Activated naive CD8-positive, alpha-beta T cell treated with anti-CD3 and anti-CD28 coated beads for 36 hours (primary cell): ENCODE measurements at places on chromosomes 7 and 10. TPM values are rescaled to one million over a fixed set of nuclear protein-coding genes. Genes with fewer than 3 reads are reported as not detected.

The CXCL12 gene
- total RNA-seq, result not detected

The FAM13C gene
- total RNA-seq, result 0.21 TPM

DNA sequence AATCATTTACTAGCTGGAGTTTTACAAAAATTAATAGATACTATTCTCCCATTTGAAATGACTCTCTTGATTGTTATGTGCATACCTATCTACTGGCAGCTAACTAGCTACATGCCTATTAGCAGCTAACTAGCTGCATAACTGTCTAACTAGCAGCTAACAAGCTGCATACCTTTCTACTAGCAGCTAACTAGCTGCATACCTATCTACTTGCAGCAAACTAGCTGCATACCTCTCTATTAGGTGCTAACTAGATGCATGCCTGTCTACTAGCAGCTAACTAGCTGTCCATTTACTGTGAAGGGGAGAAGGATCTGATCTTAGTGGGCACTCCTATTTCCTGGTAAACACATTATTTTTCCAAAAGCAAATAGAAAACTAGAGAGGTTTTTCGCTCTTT, 439.4 kb upstream of the PFKP start:
- DNase-seq, result no peak

The BICC1 gene
- not detected for total RNA-seq

- no peak for DNase-seq
These were observed 250.8 kb upstream of the MBL2 start for GRCh38 chr10:53023411-53023810.

The ACBD7 gene
- total RNA-seq, result 1.3 TPM

GRCh38 chr7:129470411-129470810, 31.9 kb upstream of the SMKR1 start:
- no peak for DNase-seq

DNA sequence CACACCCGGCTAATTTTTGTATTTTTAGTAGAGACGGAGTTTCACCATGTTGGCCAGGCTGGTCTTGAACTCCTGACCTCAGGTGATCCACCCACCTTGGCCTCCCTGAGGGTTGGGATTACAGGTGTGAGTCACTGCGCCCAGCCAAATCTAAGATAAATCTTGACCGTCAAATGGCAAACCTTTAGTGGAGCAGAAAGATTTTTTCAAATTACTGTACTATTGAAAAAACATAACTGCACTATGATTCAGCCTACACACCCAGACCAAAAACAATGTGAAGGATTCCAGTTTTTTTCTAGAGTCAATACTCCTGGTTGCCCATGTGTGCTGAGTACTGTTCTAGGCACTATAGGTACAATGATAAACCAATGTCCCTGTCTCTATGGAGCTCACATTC, 33.9 kb upstream of the SVIL start:
- no peak for DNase-seq

The PYROXD2 gene
- 2.8 TPM for total RNA-seq

DNA sequence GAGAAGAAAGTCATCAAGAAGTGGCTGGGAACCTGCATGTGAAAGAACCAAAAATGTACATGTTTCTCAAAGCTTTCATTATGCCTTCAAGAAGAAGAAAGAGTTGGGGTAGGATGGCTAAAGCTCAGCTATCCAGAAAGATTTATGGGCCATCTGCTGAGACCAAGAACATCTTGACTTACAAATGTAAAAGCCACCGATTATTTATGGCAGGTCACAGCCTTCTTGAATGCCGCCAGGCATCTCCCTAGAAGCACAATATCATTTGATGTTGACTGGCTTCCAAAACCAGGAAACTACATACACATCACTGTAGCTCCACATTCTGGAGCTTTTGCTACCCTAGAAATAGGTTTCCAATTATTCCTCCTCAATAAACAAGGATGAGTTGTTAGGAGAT, 254.2 kb upstream of the AOAH start:
- DNase-seq, result no peak

- peak; percentile 69 for DNase-seq
These were observed 28.9 kb upstream of the EZH2 start for GRCh38 chr7:148912758-148913541.

The CPA5 gene
- total RNA-seq, result 3.6 TPM

- no peak for DNase-seq
These were observed 67.0 kb downstream of the GSAP start for GRCh38 chr7:77349141-77349540.

DNA sequence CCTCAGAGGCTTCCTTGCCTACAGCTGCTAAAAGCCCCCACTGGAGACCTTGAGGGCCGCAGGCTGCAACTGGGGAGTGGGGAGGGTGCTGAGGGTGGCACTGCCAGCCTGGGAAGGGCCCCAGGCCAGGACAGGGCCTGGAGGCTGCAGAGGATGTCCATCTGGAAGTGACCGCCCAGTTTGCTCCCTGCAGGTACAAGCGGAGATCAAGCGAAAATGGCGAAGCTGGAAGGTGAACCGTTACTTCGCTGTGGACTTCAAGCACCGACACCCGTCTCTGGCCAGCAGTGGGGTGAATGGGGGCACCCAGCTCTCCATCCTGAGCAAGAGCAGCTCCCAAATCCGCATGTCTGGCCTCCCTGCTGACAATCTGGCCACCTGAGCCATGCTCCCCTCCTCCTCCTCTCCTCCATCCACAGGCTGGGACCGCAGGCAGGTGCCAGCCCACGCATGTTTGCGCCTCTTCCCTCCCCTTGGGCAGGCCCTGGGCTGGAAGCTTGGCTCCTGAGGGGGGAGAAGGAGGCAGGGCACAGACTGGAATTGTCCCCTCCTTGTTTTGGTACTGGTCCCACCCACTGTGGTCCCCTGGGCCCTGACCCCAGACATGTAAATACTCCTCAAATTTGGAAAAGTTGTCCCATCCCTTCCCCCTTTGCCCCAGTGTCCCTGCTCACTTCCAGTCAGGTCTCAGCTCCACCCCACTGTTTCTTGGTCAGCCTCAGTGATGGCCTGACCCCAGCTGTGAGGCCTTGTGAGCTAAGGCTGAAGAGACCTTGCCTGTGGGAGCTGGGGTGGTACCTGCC, 54.4 kb downstream of the ADCYAP1R1 start:
- no peak for DNase-seq

GRCh38 chr7:108348913-108349312, 107.3 kb downstream of the NRCAM start:
- no peak for DNase-seq

GRCh38 chr7:152574892-152575548, 100.9 kb downstream of the XRCC2 start:
- DNase-seq, result no peak

DNA sequence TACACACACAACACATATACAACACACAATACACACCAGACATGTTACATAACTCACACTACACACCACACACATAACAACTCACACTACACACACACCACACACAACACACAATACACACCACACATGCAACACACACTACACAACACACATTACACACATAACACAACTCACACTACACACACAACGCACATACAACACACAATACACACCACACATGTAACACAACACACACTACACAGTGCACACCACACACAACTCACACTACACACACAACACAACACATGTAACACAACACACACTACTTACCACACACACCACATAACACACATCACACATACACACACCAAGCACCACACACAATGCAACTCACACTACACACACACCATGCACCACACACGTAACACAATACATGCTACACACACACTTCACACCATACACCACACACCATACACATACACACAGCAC, 166.5 kb downstream of the KCNMA1 start:
- DNase-seq, result no peak

- DNase-seq, result no peak
These were observed 17.6 kb downstream of the APBB1IP start for GRCh38 chr10:26455567-26456315.

The UNCX gene
- not detected for total RNA-seq

The ZNF716 gene
- total RNA-seq, result not detected

DNA sequence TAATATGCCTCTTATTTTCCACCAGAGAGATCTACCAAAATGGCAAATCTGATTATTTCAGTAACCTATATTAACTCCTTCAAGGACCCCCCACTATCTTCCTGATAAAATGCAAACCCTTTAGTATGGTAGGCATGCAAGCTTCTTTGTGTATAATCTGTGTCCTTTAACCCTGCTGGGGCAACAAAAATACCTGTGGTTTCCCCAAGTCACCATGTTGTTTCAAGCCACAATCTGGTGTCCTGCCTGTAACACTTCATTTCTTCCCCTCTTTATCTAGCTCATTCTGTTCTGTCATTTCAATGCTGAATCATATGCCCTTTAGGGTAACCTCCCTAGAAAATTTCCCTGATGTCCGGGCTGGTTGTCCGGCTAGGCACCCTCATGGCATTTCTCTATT, 5.3 kb downstream of the CALCR start:
- DNase-seq, result no peak

DNA sequence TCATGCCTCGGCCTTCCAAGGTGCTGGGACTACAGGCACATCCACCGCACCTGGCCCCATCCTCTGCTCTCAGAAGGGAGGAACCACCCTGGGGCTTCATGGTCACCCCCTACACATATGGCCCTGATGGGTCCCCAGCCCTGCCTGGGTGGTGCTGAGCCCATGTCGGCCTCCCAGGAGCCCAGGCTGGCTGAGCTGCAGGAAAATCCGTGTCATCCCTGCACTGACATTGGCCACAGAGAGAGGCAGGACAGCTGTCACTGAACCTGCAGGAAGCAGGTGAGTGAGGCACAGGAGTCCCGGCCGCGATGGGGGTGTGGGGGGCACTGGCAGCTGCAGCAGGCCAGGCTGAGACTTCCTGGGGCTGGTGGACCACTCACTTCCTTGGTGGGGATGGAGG, 8.0 kb downstream of the GRIFIN start:
- DNase-seq, result no peak

GRCh38 chr7:92289321-92289720, 43.5 kb downstream of the ANKIB1 start:
- no peak for DNase-seq

The CRHR2 gene
- total RNA-seq, result not detected

The DENND11 gene
- total RNA-seq, result 29.9 TPM

The DNAH11 gene
- total RNA-seq, result 0.02 TPM

- no peak for DNase-seq
These were observed 159.1 kb downstream of the TMEM26 start for GRCh38 chr10:61294131-61294530.

DNA sequence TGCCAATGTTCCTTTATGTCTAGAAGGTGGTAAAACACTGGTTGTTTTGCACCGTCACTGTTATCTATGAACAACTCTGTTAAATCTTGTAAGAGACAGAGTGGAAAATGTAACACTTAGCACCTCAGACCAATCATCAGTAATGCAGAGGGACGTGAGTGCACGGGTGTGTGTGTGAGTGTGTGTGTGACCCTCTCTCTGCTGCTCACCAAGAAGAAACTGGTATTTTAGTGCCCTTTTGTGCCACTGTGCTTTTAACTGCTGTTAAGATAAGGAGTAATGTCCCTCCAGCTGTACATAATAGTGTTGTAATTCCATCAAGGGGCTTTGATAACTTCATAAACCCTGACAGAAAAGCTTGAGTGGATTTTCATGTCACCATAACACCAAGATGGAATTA, 130.1 kb downstream of the CREB5 start:
- no peak for DNase-seq

DNA sequence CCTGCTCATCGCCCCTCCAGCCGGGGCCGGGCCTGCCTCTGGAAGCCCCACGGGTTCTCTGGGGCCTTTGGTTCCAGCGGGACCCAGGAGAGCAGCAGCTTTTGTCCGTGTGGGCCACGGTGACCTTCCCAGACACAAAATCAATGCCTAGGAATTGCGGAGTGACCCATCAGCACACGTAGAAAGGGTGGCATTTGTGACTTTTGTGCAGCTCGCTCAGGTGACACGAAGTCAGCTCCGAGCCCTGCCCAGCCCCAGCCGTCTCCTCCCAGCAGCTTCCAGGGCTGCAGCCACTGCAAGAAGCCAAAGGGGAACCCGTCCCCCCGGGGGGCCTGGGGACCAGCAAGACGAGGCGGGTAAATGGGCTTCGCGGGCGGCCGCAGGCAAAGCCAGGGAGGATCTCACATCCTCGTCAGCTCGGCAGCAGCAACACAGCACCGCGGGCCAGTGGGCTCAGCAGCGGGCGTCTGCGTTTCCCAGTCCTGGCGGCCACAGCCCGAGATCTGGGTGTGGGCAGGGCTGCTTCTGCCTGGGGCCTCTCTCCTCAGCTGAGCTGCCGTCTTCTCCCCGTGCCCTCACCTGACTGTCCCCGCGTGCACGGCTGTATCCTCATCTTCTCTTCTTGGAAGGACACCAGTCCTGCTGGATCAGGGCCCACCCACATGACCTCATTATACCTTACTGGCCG, 88.5 kb downstream of the PAXIP1 start:
- no peak for DNase-seq

- no peak for DNase-seq
These were observed 295.4 kb upstream of the FZD8 start for GRCh38 chr10:35937546-35937945.

- no peak for DNase-seq
These were observed 85.6 kb upstream of the NPS start for GRCh38 chr10:127463548-127463947.

The ARHGEF35 gene
- total RNA-seq, result 6.8 TPM

The NACAD gene
- 0.35 TPM for total RNA-seq

DNA sequence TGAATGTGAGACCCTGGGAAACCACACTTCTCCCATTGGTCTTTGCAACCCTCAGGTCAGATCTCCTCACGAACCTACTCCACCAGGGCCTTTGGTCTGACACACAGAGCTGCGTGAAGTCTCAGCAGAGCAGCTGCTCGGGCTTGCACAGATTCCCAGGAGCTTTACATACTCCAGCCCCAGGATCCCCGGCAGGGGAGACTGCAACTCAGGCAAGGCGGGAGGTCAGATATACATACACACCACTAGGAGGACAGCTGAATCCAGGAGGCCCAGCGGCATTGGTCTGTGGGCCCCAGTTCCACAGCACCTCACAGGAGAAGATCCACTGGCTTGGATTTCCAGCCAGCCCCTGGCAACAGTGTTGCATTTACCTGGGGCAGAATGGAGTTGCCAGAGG, 239.2 kb downstream of the GPAM start:
- no peak for DNase-seq

DNA sequence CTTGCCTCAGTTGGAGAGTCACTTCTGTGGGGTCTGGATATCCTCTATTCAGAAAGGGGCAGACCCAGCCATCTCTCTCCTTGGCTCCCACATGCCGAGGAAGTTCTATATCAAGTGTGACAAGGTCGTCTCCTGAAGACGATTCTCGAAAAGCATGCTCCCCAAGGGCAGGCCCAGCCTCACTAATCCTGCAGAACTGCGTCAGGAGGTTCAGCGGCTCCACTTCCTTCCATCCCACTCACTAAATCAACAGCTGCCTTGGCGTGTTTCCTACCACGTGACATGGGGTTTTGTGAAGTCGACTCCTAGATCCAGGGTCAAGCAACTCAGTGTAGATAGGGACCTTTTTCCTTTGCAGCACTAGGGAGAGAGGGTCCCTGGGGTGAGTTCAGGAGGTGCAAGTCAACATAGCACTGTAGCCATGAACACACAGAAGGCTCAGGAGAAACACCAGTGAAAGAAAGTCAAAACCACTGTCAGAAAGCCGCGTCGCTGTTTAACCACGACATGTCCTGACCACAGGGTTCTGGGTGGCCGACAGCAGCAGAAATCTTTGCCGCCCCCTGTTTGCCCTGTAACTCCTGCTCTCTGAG, 156.4 kb downstream of the PRPF18 start:
- peak; percentile 7 for DNase-seq
